NCI-H524 (cell line): ENCODE measurements at places on chromosomes 1 and 21.

DNA sequence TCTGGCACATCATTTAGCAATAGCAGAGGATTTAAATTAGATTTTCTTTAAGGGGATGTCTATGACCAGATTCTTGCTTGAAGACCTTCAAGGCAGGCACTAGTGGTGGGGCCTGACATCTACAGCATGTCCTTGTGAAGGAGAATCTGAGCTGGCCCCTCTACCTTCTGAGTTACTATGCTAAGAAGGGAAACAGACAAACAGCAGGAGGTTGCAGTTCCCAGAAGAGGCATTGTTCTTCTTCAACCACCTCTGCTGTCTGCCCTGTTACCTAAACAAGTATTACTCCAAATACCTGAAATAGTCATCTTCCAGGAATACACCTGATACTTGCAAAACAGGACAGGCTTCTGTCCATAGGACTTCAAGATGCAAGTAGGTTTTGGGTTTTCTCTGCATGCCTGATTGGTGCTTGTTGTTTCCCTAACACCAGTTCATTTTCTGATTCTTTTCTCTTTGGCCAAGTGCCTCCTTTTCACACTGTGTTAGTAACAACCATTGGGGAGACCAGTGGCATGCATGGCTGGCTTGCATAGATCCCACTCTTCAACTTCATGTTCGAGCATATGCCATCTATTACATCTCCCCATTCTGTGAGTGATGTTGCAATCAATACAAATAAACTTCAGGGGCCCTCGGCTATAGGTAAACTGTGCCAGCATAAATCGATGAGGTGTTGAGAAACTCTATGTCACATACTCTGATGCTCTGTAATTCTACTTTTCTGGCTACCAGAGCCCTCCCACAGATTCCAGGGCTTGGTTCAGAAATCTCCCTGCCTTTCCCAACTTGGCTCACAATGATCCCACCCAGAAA, 93.0 kb upstream of the DUSP10 start:
- DNase-seq = no peak

DNA sequence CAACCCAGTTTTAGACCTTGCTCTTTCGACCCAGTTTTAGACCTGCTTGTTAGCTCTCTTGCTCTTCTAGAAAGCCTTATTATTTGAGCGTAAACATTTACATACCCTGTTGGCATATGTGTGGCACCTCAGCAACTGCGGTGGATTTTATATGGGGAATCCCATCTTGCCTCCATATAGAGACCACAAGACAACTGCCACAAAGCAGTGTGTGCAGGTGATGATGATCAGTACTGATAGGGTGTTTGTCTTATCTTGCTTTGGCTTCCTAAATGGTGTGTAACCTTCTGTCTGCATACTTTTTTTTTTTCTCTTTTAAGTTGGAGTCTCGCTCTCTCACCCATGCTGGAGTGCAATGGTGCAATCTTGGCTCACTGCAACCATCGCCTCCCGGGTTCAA, 1270.8 kb downstream of the MRPL39 start:
- no peak for DNase-seq

GRCh38 chr1:77218477-77219165, 609 bp downstream of the PIGK start:
- DNase-seq = peak; percentile 65

DNA sequence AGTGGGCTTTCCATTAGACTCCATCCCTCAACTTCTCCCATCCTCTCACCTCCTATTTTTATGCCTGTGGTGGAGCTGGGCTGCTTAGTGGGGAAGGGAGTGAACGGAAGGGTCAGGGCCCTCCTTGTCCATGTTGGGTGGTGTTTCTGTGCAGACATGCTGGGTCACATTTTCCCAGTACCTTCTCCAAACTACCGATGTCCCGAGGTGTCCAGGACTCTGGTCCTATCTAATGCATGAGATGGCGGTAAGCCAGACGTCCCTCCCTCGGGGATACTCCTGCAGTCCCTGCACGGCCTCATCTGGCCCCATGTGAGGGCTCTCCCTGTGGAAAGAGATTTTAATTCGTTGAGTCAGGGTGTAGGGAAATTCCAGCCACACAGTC, 61.0 kb downstream of the OBSCN start:
- DNase-seq = no peak

- DNase-seq = peak; percentile 1
These were observed 595.6 kb upstream of the PKN2 start for GRCh38 chr1:88088481-88088880.

DNA sequence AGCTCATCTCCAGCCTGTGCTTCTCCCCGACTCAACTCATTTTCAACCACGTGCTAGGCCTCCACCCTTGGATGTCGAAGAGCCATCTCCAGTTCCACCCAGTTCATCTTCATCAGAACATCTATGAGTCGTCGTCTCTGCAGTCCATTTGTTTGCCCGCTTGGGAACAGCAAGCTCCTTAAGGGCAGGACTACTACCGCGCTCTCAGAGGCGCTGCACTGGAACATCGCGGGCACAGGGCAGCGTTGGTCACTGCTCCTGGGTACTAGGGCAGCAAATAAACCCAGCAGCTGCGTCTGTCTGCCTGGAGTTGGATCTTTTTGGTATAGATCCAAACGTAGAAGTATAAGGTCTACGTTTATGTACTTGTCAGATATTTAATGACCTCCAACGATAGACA, 478 bp upstream of the PRDM2 start:
- no peak for DNase-seq

DNA sequence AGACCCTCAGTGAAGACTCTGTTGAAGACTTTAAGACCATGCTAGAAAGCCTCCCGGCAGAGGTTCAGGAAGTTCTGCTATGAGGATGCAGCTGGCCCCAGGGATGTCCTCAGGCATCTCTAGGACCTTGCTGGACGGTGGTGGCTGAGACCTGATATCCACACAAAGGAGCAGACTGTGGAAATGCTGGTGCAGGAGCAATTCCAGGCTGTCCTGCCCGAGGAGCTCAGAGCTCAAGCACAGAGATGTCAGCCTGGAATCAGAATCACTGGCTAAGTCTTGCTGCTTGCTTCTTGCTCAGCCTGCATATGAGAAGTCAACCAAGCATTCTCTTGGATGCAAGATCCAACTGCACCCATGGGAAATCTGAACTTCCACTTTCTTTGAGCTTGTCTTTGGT, 22.0 kb upstream of the CDC42 start:
- no peak for DNase-seq

GRCh38 chr21:34073749-34074282, 438 bp downstream of the MRPS6 start:
- no peak for DNase-seq

- no peak for DNase-seq
These were observed 36.6 kb downstream of the GJA5 start for GRCh38 chr1:147723691-147724323.

DNA sequence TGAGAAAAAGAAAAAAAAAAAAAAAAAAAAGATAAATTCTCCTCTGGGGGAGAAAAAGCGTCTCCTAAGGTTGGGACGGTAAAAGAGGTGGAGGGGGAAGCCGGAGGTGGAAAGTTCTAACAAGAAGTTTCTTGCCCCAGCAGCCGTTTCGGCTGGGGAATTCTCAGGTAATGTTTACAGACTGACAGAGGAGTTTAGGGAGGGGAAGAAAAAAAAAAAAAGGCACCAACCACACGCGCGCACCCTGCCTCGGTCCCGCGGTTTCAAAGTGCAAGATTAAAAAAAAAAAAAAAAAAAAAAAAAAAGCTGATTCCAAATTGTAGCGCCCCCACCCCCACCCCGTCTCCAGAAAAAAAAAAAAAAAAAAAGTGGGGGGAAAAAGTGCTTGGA, 504 bp downstream of the DHRS3 start:
- no peak for DNase-seq

- no peak for DNase-seq
These were observed 124.8 kb downstream of the KCNN3 start for GRCh38 chr1:154745286-154745731.

DNA sequence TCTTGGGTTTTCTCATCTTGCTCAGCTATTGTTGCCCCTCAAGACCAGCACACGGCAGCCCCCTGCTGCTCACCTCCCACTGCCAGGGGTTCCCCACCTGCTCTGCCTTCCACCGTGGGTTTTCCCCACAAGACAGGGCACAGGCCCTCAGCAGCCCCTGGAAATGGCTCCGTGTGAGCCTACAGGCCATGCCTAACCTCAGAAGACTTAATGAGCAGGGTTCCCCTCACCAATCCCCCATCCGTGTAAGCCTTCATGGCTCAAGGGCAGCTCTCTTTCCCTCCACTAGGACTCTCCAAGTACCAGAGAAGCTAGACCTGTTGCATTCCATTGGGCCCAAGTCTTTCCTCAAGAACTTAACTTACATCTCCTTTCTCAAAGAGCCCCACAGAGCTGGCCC, 18.4 kb upstream of the RCAN3 start:
- no peak for DNase-seq

GRCh38 chr1:203369666-203370065, 18.7 kb upstream of the FMOD start:
- no peak for DNase-seq

DNA sequence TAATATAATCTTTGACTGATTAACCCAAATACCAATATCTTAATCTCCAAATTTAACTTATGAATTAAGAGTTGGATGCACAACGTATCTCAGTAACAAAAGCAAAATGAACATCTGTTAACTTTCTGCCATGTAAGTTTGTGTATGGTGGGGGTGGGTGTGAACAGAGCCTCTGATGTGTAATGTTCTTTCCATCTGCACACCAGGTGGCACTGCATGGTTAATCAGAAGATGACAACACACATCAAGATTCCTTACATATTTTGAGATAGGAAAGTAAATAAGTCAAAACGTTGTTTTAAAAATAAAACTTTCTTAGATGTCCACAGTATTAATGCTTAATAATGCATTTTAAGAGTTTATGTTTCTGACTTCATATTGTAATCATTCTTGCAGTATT, 251.9 kb downstream of the DPYD start:
- DNase-seq = peak; percentile 60

GRCh38 chr1:91784616-91785015, 101.3 kb downstream of the TGFBR3 start:
- no peak for DNase-seq

- DNase-seq = no peak
These were observed 79.3 kb downstream of the SH3BGR start for GRCh38 chr21:39531064-39531463.

GRCh38 chr1:36890776-36891175, 143.5 kb downstream of the GRIK3 start:
- DNase-seq = no peak

- no peak for DNase-seq
These were observed 1.2 kb upstream of the FAM43B start for GRCh38 chr1:20551161-20551560.

DNA sequence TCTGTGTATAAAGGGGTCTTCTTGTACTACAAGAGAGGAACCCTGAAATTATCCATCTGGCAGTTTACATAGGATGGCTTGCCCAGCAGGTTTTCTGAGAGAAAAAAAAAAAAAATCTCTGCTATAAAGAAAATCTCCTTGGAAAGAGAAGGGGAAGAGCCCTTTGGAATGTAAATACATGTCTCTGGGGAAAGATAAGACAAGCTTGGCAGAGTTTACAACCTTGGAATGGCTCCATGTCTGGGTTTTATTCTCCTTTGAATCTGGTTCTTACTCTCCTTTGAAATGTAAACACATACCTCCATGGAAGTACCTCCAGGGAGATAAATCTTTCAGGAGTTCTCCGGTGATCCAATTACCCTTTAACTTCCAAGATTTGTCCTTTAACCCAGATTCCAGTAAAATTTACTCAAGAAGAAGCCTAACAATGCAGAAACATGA, 45.1 kb upstream of the DNAH14 start:
- DNase-seq = peak; percentile 66

DNA sequence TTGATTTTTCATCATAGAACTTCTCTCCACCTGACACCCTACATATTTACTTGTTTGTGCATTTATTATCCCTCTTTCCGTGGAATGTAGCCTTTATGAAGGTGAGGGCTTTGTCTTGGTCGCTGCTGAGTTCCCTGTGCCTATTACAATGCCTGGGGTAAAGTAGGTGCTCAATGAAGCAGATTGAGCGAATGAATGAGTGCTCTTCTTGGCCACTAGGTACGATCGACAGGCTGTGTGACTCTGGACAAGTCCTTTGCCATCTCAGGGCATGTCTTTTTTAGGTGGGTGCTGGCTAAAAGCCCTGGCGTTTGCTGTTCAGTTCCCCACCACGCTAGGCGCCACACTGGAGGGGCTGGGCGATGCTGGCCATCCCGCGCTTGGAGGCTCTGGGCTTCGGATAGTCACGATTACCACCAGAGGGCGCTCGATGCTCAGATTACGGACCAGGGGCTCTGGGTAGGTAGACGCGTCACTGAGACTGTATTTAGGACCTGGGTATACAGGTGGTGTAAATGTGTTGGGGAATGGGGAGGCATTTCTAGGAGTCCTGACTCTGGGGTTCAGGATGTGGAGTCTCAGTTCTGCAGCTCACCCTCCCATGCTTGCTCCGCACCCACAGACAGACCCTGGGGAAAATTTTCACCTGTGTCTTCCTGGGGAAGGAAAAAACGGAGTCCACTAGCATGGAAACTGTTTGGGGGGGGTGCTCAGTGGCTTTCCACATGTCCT, 71.0 kb upstream of the CSF3R start:
- DNase-seq = peak; percentile 76

GRCh38 chr1:92691925-92692324, 93.0 kb downstream of the EVI5 start:
- DNase-seq = no peak

GRCh38 chr1:177863796-177864195, 106.1 kb downstream of the SEC16B start:
- DNase-seq = no peak

DNA sequence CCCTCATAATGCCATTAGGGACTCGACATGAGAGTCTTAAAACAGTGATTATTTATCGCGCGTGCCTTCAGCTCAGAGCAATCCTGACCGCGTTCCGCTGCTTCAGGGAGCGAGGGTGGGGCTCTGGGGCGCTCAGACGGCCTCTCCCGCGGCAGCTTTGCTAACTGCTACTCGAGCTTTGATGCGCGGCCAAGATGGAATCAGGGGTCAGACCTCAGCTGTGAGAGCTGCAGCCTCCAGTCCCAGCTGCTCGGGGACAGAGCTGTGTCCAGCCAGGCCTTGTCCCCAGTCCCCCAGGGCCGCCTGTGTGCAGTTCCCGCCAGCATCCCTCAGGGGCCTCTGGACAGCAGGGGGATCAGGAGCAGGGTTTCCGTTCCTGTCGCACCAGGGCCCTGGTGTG, 104.6 kb upstream of the TTC34 start:
- DNase-seq = no peak

DNA sequence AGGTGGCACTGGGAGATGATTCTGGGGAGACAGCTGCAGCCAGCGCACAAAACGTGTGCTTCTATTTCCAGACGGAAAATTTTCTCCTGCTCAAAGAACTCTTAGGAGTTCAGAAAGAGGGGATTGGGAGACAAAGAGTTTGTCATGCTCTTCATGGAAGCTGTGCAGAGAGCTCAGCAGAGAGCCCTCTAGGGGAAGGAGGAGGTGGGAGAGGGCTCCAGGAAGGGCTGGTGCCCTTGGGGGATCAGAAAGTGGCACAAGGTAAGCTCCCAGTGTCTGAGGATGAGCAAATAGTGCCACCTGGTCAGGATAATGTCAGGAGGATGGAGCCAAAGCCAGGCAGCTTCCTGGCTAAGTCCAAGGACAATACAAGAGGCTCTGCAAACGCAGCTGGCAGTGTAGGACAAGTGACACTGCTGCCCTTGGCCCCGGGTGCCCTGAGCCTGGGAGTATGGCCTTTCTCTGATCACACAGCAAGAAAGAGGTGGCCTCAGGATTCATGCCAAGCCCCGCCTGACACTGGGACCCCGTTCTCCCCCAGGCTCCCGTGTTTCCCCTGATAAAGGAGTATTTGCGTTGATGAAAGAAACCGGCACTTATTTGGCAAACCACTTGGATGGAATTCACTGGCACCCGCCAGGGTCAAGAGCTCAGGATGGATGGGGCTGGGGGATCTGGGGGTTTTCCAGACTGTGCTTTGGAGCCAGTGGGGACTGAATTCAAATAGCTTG, 254.0 kb downstream of the PTPRU start:
- peak; percentile 41 for DNase-seq

- no peak for DNase-seq
These were observed 23.3 kb downstream of the PLEKHM2 start for GRCh38 chr1:15707239-15707925.
